ENCODE measurements at places on chromosomes 5 and 9.

GRCh38 chr5:138829341-138829740 is 45.8 kb downstream of the LRRTM2 start:
- no peak for DNase-seq

DNA sequence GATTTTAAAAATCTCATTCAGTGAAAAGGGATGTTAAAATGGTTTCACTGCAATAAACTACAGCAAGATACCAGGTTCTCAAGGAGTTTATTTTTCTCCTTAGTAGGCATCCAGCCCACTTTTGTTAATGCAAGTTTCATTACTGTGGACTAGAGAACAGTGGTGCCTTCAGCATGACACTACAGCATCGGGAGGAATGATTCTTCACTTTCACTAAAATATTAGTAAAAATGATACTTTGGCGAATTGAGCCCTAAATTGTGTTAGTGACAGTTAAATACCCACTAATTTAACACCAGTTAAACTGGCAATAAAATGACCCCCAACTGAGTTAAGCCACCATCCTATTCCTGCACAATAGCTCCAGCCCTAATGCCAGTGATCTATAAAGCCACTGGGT is 152.2 kb upstream of the MPDZ start:
- no peak for DNase-seq

DNA sequence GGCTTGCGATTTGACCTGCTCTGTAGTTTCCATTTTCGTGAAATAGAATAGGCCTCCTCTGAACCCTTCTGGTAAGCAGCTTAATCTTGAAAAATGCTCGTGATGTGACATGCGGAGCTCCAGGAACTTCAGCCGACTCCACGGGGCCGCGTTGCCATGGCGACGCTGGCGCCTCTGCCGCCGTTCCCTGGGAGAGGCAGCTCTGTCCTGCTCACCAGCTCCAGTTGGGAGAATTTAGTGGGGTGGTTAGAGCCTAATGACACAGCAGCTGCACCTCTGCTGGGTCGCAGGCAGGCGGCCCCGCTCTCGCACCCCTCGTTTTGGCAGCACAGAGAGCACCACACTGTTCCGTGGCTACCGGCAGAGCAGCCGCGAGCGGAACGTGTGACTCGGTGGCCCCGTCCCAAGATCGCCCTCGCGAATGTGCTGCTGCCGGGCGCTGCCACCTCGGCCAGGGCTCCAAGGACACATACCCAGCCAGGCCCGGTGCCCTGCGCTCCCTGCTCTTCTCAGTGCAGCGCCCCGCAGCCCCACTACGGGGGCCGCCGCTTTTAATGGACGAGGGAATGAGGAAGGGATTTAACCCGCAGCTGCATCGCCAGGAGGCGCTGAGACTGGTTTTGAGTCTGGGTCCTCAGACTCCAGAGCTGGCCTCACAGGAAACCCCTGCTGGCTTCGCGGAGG is 131.2 kb upstream of the LMX1B start:
- no peak for DNase-seq

DNA sequence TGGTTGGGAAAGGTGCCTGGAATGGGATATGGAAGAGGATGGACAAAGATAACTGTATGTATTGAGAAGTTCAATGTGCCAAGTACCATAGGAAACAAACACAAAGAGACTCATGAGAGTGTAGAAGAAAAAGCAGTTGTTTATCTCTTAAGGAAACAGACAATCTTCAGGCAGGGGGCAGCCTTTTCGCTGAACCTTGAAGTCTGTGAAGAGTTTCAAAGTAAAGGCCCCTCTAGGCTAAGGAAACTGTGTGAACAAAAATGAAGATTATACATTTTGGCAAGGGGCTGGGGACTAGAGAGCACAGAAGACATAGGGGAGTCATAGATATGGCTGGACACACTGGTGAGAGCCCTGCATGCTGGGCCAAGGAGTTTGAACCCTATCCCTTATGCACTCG is 27.5 kb upstream of the FRMPD1 start:
- no peak for DNase-seq

- no peak for DNase-seq
Observed at GRCh38 chr9:135971892-135972291, 10.7 kb upstream of the UBAC1 start.

GRCh38 chr9:2761424-2761823 is 44.1 kb downstream of the KCNV2 start:
- DNase-seq = no peak

GRCh38 chr9:125883565-125884217 is 136.5 kb downstream of the PBX3 start:
- DNase-seq = no peak

All from activated CD8-positive, alpha-beta memory T cell treated with anti-CD3 and anti-CD28 coated beads for 1 hour (primary cell).